ENCODE measurements at places on chromosomes 12 and 14. TPM values are rescaled to one million over a fixed set of nuclear protein-coding genes. Genes with fewer than 3 reads are reported as not detected.

GRCh38 chr12:124663771-124664366 is 96.5 kb upstream of the NCOR2 start:
- DNase-seq: no peak
- 0 out of 2 replicates have a peak, but pooled peaks cover 4% of the 10 kb centered on the region for H3K27me3 ChIP-seq
- no peak overlapping the region for H3K27ac ChIP-seq
- H3K4me1 ChIP-seq: no peaks in the 10 kb centered on the region

DNA sequence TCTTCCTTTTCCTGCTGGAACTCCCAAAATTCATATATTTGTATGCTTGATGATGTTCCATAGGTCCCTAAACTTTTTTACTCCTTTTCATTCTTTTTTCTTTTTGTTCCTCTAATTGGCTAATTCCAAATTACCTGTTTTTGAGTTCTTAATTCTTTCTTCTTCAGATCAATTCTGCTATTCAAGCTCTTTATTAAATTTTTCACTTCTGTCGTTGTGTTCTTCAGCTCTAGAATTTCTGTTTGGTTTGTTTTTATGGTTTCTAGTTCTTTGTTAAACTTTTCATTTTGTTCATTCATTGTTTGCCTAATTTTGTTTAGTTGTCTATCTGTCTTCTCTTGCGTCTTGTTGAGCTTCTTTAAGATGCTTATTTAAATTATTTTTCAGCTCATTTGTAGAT is 154.8 kb downstream of the TPH2 start:
- H3K27me3 ChIP-seq: no peaks in the 10 kb centered on the region
- no peak overlapping the region for H3K4me3 ChIP-seq
- no peak for DNase-seq
- H3K27ac ChIP-seq: no peak overlapping the region
- no peaks in the 10 kb centered on the region for H3K36me3 ChIP-seq

- DNase-seq: no peak
- H3K4me1 ChIP-seq: peaks cover 4% of the 10 kb centered on the region
- H3K36me3 ChIP-seq: peaks cover 3% of the 10 kb centered on the region
- peak within 1 kb of the TSS; percentile 83 for H3K4me3 ChIP-seq
Measured at GRCh38 chr12:57604454-57604991, at the start of gene DTX3. Gene DTX3, plus strand, starts transcription at chr12:57604824. Its CDS starts 1,694 bp downstream, at chr12:57606518.

GLIPR1L1 gene
- total RNA-seq: not detected

HAL gene
- total RNA-seq: 0.11 TPM

KCNK13 gene
- not detected for total RNA-seq

PRH2 gene
- not detected for total RNA-seq

KTN1 gene
- 87.5 TPM for total RNA-seq

SMIM41 gene
- not detected for total RNA-seq

Measured in GM12878 (cell line).